PC-9 (cell line): ENCODE measurements at places on chromosomes 1 and 21. TPM values are rescaled to one million over a fixed set of nuclear protein-coding genes. Genes with fewer than 3 reads are reported as not detected.

- DNase-seq, result no peak
- no peaks in the 10 kb centered on the region for H3K27me3 ChIP-seq
- H3K27ac ChIP-seq, result no peak overlapping the region
- H3K4me3 ChIP-seq, result no peak overlapping the region
These were observed 66.1 kb downstream of the TENT5C start for GRCh38 chr1:117671781-117672501.

DNA sequence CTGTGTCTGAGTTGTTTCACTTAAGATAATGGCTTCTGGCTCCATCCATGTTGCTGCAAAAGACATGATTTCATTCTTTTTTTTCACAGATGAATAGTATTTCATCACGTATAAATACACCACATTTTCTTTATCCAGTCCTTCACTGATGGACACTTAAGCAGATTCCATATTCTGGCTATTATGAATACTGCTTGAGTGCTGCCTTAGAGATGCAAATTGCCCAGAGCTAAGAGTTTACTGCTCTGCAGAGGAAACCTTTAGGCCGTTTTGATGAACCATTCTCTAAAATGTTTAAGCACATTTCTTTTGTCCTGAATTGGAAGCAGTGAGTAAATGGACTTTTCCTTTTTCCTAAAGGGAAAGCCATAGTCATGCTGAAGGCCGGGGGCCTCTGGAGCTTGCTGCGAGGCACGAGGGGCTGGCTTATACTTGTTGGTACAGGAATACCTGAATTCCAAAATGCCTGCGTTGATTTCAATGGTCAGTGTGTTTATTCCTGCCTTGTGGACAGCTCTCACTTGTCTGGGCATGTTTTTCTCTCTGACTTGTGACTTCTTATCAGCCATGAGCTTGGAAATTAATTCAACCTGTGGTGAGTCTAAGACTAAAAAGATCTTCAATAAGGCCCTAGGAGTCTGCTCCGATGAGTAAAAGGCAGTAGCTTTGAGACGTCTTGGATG is 201.0 kb upstream of the MAP1LC3C start:
- no peak overlapping the region for H3K4me3 ChIP-seq
- H3K27me3 ChIP-seq, result peaks cover 65% of the 10 kb centered on the region
- no peaks in the 10 kb centered on the region for H3K36me3 ChIP-seq
- H3K4me1 ChIP-seq, result no peaks in the 10 kb centered on the region
- H3K27ac ChIP-seq, result no peak overlapping the region
- DNase-seq, result no peak

DNA sequence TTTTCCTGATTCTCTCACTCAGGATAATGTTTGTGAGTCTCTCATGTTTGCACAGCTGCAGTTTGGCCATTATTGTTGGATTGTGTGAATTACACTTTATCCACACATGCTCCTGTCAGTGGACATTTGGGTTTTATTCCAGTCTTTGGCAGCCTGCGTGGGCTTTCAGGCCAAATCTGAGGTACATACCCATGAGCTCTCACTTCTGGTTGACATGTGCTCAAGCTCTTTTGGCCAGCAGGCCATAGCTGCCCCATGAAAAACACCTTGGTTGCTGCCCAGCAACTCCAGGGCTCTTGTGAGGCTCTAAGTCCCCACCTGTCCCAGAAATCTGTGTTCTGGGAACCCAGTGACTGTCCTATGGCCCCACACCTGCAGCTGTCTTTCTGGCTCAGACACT is 124.5 kb upstream of the GALNT2 start:
- H3K36me3 ChIP-seq, result no peaks in the 10 kb centered on the region
- no peaks in the 10 kb centered on the region for H3K4me1 ChIP-seq
- peaks cover 6% of the 10 kb centered on the region; the same call in 1 of the 2 replicates for H3K27me3 ChIP-seq
- no peak overlapping the region for H3K27ac ChIP-seq

DNA sequence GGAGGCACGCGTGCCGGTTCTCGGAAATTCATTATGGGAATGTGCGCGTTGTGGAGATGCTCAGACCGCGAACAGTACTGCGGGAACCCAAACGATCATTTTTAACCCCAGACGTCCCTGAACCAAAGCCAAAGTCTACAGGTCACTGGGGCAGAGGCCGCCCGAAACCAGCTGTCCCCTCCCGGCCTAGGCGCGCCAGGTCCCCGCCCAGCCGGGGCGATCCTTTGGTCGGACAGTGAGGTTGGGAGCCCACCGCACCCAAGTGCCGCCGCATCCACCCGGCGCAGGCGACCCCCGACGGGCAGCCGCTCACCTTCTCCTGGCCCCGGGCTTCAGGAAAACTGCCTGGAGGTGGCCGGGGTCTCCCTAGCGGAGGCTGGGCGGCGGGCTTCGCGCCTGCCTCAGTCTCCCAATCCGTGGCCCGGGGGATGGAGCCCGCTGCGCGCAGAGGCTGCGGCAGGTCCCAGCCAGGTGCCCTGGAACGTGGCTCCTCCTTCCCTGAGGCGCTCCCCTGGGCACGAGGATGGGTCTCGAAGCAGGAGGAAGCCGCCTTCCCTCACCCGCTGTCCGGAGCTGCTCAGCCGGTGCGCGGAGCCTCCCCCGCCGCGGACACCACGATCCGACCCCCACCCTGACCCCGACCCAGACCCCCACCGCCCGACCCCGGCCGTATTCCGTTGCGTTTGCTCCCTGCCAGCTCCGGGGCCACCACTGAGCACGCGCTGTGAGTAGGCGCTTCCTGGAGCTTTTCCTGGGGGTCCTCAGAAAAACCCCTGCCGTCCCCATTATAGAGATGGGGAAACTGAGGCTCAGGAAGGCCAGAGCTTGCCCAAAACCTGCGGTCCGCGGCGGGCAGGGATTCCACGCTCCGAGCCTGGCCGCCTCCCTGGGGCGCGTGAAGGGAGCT is 8.1 kb upstream of the SLX9 start:
- no peak for DNase-seq
- peaks cover 39% of the 10 kb centered on the region for H3K4me1 ChIP-seq
- peak overlapping the region; percentile 54; the same call in 1 of the 2 replicates for H3K4me3 ChIP-seq

DNA sequence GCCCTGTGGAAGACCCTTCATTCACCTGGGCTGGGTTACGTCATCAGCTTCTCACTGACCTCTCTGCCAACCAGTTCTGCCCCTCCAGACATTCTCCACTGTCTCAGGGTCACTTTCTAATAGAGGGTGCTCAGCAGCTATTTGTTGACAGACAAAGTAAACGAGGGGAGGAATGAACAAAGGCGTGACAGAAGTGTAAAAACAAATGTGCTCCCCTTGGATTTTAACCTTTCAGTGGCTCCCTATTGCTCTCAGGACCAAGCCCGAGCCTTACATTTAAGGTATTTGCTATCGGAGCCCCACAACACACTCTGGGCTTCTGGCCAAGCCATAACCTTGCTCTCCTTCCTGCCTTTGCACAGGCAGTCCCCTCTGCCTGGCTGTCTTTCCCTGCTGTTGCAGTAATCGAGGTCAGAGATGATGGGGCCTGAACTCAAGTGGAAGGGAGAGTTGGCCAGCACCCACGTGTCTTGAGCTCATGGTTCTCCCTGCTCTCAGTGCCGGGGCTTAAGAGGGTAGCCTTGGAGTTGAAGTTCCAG is 9.3 kb upstream of the MARCKSL1 start:
- no peak overlapping the region for H3K4me3 ChIP-seq
- H3K4me1 ChIP-seq, result peaks cover 17% of the 10 kb centered on the region
- H3K36me3 ChIP-seq, result no peaks in the 10 kb centered on the region
- no peak overlapping the region for H3K27ac ChIP-seq
- H3K27me3 ChIP-seq, result no peaks in the 10 kb centered on the region
- peak; percentile 46 for DNase-seq

DNA sequence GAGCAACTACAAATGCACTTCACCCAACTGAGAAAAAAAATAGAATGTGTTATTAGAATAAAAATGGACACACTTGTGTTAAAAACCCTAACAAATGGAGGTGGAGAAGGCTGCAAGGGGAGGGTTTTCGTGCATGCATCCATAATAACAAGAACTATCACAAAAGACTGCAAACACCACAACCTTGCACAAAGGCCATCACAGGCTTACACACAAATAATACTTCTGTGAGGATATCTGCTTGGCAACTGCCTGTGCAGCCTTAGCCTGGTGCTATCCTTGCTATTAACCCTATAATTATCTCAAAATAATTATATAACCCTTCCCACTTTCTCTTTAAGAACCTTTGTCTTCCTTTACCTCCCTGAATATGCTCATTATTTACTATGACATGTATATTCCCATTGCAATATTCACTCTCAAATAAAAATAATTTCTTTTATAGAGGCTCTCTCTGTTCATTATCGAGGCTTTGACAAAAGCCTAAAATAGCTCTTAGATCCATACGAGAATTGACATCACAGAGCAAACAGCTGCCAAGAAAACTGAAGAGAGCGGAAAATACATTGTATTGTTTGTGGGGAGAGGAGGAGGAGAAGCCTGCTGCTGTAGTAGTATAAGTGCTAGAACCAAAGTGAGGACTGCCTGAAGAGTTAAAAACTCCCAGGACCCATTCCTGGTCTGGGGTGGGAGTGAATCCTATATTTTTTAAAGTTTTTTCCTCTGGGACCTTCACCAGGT is 1768.7 kb downstream of the BRINP3 start:
- H3K27ac ChIP-seq, result no peak overlapping the region
- H3K4me3 ChIP-seq, result no peak overlapping the region
- no peaks in the 10 kb centered on the region for H3K36me3 ChIP-seq

DNA sequence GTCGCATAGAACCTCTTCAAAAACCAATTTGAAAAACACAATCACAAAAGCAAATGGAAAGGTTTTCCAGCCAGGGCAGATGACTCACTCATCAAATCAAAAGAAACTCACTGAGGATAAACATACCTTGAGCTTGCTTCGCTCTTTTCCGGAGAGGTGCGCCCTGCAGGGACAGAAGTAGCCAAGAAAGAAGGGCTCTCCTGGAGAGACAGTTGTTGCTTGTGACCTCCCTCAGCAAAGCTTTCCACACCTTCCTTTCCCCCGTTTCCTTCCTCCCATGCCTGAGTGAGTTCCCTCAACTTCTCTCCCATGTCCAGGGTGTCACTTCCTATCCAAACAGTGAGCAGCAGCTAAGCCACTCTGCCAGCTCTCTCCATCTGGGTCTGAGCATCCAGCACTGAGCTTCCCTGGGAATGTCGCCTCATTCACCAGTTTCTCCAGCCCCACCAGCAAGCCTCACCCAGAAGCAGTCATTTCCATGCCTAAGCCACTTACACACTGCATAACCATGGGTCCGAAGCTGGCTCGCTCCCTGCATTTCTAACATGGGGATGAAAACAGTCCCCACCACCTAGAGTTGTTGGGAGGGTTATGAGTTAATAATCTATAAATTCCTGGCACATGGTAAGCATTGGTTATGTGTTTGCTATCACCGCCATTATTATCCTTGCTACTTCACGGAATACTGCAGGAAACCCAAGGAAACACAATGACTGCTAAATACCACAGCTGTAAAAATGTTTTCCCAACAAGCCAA is 75.0 kb downstream of the PTPN14 start:
- no peaks in the 10 kb centered on the region for H3K36me3 ChIP-seq
- no peak overlapping the region for H3K27ac ChIP-seq
- H3K4me1 ChIP-seq, result peaks cover 27% of the 10 kb centered on the region
- no peaks in the 10 kb centered on the region for H3K27me3 ChIP-seq
- peak; percentile 60 for DNase-seq
- no peak overlapping the region for H3K4me3 ChIP-seq

Gene CAPZB
- 222 and 274 TPM in 2 replicates for total RNA-seq
